ENCODE measurements at places on chromosomes 16 and 17.
A peak's percentile ranks its signal among the peaks of the same experiment; 100 is the strongest.

GRCh38 chr17:3544365-3544764 lies 13.2 kb downstream of the TRPV3 start:
- DNase-seq = no peak

DNA sequence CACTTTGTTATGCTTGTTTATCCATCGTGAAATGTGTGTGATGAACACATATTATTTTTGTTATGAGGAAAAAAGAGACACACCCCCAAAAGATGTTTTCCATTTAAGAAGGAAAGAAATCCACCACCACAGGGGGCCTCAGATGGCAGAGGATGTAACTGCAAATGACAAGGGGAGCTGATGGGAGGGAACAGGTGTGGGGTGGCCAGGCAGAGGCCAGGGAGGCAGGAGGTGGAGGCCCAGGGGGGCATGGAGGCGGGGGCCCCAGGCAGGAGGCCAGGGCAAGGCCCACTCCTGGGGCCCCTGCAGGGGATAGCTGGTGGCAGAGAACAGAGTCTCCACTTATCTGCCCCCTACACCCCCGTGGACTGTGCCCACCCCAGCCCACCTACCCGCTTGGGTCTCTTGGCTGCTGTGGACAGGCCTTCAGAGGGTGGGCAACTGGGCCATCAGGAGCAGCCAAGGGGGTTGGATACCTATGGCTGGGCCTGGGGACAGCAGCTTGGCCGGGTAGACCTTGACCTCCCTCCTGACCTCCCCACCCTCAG lies 28.0 kb downstream of the PPL start:
- DNase-seq = no peak

- no peak for DNase-seq
Observed at GRCh38 chr17:55332296-55333041, 67.7 kb downstream of the HLF start.

- DNase-seq = no peak
Observed at GRCh38 chr17:44928950-44929720, 13.8 kb upstream of the GFAP start.

DNA sequence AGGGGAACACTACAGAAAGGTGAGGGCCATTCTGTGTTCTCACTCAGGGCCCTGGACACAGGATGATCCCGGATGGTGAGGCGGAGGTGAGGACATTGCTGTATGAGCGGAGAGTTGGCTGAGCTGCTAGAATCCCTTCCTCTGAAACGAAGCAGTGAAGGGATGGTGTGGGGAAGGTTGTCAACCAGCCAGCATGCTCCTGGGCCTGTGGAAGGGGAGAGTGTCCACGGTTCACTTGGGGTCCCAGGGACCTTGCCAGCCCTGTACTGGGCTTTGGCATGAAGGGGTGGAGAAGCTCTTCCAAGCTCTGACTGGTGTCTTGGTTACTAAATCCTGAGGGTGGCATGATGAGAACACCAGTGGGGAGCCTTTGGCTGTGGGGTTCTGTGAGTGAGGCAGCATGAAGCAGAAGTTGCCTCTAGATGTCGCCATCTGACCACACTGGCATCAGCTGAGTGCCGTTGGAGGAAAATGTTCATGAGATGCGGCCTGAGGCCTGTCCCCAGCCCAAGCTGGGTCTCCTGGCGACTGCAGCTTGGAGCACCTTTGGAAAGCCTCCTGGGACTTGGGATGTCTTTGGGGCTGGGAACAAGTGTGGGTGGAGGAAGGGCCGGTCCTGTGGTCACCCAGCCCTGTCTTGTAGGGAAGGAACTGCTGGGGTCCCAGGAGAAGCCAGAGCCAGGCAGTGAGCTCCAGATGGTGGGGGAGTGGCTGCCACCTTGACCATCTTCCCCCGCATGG lies 14.8 kb downstream of the PDP2 start:
- peak; percentile 80 for DNase-seq

GRCh38 chr17:39447561-39447960 lies 3.5 kb downstream of the MED1 start:
- no peak for DNase-seq

DNA sequence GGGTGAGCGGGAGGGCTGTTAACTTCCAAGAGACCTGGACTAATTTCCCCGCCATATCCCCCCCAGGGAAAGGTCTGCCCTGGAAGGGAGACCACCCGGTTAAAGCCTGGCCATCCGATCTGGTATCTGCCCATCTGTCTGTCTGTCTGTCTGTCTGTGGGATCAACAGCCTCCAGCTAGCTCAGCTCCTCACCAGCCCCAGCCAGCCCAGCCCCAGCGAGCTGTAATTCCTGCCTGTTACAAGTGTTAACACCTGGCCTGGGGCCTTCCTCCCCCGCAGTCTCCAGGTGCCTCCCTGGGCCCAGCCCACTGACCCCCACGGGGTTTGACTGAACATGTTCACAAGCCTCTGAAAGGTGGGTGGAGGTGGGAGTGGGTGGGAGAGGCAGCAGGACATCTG lies 4.0 kb downstream of the WNT3 start:
- no peak for DNase-seq

- DNase-seq = no peak
Observed at GRCh38 chr16:77967054-77967904, 55.1 kb upstream of the CLEC3A start.

Data from ELR (cell line).